ENCODE measurements at places on chromosomes 1 and 21.

- no peak for DNase-seq
These were observed 213.4 kb downstream of the USP25 start for GRCh38 chr21:15943009-15943666.

DNA sequence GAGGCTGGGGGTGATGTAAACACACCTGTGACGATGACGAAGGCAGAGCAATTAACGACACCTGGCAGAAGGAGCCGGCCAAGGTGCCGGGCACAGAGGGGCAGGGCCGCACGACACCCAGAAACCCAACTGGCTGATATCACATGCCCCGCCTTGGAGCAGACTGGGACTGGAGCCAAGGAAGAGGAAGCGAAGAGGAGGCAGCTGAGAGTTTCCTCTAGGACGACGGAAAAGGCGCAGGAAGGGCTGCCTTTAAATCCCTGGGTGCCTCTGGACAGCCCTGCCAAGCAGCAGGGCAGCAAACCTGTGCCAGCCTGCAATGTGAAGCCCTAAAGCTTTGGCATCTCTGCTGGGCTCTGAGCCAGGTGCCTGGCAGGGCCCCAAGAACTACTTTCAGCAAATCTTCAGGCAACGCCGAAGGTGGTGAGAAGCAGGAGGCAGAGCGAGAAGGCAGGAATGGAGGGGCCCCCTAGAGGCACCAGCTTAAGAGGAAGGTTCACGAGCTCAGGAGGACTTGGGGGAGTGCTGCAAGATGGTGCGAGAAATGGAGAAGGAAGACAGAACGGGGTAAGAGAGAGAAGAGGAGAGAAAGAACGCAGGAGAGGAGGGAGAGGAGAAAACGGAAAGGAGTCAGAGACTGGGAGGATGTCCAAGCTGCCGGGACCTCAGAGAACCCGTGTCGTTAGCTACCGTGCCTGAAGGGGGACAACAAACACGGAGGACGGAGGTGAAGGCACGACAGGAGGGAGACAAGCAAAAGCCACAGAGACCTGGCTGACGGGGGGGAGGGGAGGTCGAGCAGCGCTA lies 25.3 kb upstream of the PEF1 start:
- no peak for DNase-seq

DNA sequence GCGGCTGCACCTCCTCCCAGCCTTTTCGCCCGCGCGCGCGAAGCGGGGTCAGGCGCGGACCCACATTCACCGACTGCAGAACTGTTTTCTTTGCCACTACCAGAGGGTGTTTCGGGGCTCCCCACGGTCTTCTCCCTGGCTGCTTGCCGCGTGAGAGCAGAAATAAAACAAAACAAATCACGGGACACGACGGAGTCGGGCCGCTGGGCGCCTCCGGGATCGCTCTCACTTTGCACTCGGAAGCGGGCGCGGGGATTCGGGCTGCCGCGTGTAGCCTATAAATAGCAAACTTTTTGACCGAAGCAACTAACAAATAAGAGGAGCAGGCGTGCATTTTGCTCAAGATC lies 412.3 kb upstream of the ESRRG start:
- DNase-seq: peak; percentile 50

DNA sequence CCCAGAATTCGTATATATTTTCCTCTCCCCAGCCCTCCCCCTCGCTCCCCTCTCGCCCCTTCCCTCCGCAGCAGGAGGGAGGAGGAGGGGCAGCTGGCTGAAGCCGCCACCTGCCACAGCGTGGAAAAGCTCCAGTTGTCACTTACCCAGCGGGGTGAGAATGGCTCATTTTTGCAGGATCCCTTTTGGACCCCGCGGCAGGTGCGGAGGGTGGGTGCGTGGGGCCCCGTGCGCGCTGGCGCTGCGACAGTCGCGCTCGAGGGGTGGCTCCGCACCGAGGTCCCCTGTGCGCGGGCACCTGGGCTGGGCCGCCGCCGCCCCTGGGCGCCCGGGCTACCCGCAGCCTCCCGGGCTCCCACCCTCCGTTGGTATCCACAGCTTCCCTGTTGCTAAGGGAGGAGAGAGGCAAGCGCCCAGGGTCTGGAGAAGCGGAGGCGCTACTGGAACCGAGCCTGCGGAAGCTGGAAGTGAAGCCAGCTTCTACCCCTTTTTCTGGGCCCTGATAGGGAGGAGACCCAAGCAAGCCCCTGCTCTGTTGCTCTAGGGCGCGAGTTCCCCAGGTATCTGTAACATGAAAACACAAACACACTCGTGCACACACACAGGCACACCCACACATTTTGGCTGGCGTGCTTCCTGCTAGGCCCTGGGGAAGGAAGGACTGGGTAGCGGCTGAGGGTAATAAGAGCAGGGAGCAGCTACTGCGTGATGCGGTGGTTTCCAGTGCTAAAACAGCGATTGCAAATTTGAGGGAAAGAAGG lies at the start of gene ERICH3:
Gene ERICH3 (minus strand): TSS at position 442 of the 761 bp plus-strand sequence. CDS start 273 bp downstream, at position 169.
- peak; percentile 14 for DNase-seq

DNA sequence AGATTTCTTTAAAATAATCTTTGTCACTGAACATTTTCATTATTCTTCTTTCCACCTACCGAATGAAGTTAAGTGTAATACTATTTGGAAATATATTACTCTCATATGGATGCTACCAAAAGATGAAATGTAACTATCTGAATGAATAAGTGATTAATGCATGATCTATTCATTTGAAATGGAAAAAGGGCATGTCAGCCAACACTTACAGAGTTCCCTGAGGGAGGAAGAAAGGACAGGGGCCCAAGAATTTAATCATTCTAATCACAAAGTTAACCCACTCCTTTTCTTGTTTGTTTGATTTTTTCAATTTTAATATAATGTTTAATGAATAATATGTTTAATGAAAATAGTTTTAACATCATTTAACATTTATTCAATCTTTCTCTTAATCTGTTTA lies 129.4 kb downstream of the ZC3H11B start:
- no peak for DNase-seq

DNA sequence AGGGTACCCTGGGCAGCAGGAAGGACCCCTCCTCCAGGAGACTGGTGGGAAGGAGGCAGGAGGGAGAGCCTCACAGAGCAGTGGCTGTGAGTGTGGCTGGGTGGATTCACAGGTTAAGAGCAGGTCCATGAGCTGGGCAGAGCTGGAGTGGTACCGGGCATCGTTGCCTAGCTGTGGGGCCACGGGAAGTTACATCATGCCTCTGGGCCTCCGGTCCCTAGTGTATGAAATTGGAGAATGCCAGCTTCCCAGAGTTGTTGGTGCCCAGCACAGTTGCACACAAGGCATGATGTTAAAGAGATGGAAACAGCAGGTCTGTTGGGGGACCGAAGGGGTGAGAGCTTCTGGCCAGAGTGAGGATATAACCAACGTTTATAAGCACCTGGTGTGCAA lies 18.5 kb downstream of the FOXO6 start:
- peak; percentile 45 for DNase-seq

GRCh38 chr1:151964510-151964909 lies 29.1 kb downstream of the S100A10 start:
- DNase-seq: no peak

- no peak for DNase-seq
These were observed 209.7 kb downstream of the RHOU start for GRCh38 chr1:228944935-228945371.

- no peak for DNase-seq
These were observed 91.8 kb upstream of the CASZ1 start for GRCh38 chr1:10888291-10888690.

DNA sequence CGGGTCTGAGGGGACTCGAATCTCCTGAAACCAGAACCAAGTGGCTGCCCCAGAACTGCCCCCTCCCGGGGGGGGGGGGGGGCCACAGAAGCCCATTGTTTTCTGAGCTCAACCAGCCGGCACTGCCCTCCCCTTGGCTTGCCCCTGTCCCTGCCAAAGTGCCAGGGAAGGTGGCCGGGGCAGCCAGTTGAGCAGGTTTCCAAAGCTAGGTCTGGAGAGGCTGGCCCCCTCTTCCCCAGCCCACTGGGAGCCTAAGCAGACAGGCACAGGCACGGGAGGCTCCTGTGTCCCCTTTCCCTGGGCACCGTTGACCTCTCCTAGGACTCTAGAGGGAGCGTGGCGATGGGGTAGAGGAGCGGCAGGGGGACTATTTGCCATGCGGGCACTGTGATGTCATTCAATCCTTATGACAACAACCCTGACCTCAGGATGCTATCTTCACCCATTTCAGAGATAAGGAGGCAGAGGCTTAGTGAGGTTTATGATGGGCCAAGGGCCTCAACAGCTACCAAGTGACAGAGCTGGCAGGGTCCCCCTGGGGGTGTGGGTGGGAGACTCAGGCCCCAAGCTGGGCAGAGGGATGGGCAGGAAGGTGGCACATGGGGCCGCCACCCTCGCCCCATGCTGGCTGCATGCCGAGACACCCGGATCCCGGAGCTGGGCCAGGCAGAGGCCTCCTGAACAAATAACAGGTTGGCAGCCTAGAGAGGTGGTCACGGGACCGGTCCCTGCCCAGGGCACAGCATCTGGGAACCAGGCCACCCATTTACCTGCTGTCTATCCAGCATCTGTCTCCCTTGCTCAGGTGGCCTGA lies 35.0 kb downstream of the RAP1GAP start:
- DNase-seq: no peak

- no peak for DNase-seq
These were observed 498.7 kb downstream of the AMY1C start for GRCh38 chr1:104248385-104248784.

GRCh38 chr21:37240978-37241377 lies 26.2 kb downstream of the VPS26C start:
- DNase-seq: no peak

- no peak for DNase-seq
These were observed 539.4 kb downstream of the KIF26B start for GRCh38 chr1:245693941-245694752.

- no peak for DNase-seq
These were observed 95.0 kb downstream of the ASTN1 start for GRCh38 chr1:177069490-177069889.

DNA sequence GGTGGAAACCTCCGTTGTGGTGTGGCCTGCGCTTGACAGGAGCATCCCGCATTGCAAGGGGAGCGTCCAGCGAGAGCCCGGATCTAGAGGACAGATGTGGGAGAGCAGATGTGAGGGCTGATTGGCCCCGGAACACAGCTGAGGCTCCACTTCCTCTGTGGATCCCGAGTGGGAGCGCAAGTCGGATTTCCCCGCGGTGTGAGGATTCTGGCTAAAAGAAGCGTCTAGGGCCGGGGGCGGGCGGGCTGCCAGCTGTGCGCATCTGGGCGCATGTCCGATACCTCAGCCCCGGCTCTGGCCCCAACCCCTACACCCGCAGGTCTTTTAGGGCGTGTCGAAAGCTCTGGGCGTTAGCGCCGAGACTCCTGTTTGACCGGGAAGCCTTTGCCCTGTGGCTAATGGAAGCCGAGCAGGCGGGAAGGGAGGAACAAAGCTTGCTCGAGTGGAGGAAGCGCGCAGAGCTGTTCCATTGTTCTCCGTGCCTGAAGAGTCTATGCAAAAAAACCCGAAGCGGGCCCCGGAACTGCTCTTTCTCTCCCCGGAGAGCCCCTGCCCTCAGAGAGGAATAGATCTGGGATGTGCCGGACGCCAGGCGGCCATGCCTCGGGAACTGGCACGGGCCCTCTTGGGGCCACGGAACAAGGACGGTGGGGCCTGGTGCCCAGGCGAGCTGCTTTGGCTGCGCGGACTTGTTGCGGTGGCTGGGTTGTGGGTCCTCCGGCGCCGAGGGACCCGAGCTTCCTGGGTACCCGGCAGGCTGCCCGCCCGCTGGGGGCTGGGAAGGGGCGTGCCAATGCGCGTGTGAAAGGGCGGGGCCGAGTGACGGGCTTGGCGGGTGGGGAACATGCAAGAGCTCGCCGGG lies 111.1 kb downstream of the NAV1 start:
- peak; percentile 87 for DNase-seq

- DNase-seq: no peak
These were observed 2.4 kb downstream of the TMEM125 start for GRCh38 chr1:43272161-43272560.

DNA sequence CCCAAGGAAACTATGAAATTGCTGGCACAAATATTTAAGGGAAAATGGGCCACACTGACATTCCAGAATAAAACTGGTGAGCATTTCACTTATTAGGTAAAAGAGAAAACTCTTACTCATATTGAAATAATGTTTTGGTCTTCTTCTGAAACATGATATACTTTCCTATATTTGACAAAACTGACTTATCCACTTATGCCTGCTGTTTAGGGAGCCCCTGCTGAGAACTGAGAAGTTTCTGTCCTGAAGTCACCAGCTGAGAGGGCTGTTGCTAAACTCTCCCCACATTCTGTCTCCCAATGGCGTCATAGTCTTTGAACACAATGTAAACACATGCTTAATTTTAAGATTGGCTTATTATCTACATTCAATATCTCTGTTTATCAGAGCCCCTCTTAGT lies 46.8 kb upstream of the ZC3H11B start:
- DNase-seq: no peak

DNA sequence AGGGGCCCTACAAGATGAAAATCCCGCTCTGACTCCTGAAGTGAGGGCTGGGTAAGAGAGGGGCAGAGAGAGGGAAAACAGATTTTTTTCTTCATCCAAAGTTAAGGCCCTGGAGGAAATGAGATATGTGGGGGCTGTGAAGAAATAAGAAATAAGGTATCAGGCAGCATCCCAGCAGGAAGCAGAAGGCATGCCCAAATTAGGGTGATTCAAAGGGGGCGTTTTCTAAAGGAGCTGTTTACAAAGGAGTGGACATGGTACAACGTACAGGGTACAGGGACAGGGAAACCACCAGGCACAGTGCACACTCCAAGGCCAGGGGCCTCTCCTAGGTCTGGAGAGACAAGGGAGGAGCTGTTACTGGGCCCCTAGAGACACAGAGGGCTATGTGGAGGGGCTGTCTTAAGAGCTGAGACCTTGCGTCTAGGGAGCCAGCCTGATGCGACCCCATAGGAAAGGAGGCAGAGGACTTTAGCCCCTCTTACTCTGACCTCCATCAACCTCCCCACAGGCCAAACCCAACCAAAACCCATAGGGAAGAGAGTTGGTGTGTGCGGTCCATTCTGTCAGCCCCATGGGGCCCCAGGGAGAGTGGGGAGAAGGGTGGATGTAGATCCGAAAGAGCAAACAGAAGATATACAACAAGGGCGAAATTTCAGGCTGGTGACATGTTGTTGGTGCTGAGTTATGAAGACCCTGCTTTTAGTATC lies 38.6 kb downstream of the STYXL2 start:
- DNase-seq: no peak

GRCh38 chr1:168427051-168427450 lies 116.7 kb downstream of the XCL2 start:
- no peak for DNase-seq

DNA sequence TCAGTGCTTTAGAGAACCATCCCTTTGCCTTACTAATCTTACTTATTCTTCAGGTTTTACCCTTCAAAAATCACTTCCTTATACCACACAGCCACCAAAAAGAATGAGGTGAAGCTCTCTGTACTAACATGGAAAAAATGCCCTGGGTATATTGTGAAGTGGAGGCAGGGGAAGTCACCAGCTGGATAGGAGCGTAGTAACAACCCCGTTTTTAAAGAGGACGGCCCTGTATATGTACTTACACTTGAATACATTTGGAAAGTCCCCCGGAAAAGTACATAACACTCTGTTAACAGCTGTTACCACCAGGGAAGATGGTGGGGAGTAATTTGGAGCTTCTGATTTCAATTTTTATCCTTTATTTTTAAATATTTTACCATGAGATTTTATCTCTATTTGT lies 28.2 kb upstream of the KHDRBS1 start:
- no peak for DNase-seq

All from NCI-H526 (cell line).